ENCODE measurements at places on chromosomes 3 and 15.

DNA sequence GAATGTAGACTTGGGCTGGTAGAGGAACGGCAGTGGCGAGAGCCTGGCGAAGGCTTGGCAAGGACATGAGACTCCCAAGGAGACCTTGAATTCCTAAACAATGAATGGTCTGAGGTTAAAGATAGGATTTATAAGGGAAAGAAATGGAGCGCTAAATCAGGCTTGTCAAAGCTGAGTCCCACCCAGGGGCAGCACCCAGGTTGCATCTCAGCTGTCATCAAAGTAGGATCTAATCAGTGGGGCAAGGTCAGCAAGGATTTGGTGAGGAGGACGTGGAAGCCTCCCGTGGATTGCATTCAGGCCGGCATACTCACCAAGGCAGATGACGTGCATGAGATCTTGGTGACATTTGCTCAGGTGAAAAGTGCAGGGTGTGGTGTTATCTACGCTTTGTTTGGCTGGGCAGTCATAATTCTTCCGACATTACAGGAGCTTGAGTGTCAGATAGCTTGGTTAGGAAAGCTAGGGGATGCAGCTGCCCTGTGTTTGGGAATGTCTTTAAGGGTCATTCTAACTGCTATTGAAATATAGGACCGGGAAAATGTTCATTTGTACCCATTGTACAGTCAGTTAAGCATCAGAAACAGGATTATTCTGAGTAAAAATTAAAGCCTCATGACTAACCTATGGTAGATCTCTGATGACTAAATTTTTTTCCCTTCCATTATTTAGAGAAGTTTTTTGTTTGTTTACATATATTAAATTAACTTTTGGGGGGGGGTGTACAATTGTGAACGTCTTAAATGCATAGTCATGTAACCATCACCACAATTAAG, 99.4 kb upstream of the TSC22D2 start:
- DNase-seq: no peak

DNA sequence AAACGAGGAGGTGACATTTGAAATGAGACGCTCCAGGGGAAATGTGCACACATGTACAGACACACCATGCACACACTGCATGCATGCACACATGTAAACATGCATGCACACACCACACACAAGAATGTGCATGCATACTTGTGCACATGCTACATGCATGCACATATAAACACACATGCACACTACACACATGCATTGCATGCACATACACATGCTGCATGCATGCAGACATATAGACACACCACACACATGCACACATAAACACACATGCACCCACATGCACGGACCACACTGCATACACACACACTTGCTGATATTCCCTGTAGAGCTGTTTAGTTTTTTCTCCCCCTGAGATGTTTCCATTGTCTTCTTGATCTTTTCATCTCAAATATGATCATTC, 37.8 kb upstream of the SLC6A1 start:
- no peak for DNase-seq

GRCh38 chr15:78265752-78266224, 1.4 kb downstream of the DNAJA4 start:
- peak; percentile 45 for DNase-seq

GRCh38 chr3:179421500-179421899, 29.8 kb downstream of the GNB4 start:
- DNase-seq: peak; percentile 35

- DNase-seq: no peak
Observed at GRCh38 chr15:45674677-45675076, 39.8 kb downstream of the SQOR start.

GRCh38 chr3:60497902-60498301, 753.4 kb downstream of the FHIT start:
- no peak for DNase-seq

DNA sequence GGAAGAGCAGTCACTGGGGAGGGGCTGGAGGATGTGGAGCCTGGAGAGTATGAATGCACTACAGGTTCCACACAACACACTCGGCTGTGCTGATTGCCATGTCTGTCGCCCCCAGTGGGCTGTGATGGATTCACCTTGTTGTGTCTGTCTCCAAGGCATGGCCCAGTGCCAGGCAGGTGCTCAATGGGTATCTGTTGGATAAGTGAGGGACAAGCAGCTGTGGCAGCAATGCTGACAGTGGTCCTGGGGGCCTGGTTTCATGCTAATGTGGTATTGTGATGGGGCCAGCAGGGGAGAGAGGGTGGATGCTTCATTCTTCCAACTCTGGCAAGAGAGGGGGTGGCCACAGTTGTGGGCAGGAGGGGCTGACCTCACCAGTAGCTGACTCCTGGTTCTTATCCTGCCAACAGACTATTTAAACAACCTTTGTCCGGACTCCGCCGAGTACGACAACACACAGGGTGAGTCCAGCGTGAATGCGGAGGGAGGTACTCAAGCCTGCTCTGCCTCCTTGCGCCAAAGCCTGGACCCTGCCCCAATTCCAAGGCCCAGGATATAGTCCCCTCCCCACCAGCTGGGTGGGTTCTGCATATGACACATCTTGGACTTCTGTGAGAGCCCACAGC, 47.3 kb upstream of the NR2C2 start:
- DNase-seq: no peak

DNA sequence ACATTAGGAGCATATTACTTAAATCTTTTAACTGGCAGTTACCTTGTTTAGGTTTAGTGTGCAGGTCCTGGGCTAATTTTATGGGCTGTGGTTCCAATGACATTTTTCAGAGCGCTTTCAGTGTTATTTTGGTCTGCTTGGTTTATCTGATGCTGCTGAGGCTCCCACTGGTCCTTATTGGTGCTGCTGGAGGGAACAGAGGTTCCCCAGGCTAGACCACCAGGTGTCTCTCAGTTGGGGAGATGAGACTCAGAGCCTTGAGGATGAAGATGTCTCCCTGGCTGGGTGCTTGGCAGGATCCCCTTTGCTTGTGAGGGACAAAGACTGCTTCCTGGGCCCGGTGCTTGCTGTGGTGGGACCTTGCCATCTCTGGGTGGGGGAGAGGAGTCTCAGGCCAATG, 28.3 kb upstream of the TASOR start:
- DNase-seq: no peak

- no peak for DNase-seq
Observed at GRCh38 chr15:40964006-40964405, 10.7 kb downstream of the CHAC1 start.

DNA sequence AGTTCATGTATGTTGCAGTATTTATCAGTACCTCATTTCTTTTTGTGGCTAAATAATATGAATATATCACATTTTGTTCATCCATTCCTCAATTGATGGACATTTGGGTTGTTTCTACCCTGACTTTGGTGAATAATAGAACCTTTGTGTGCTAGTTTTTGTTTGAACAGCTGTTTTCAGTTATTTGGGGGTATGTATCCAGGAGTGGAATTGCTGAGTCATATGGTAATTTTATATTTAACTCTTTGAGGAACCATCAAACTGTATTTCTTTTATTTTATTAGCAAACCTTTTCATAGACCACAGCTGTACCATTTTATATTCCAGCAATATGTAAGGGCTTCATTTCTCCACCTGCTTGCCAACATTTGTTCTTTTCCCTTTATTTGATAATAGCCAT, 38.4 kb upstream of the RBM5 start:
- DNase-seq: no peak

DNA sequence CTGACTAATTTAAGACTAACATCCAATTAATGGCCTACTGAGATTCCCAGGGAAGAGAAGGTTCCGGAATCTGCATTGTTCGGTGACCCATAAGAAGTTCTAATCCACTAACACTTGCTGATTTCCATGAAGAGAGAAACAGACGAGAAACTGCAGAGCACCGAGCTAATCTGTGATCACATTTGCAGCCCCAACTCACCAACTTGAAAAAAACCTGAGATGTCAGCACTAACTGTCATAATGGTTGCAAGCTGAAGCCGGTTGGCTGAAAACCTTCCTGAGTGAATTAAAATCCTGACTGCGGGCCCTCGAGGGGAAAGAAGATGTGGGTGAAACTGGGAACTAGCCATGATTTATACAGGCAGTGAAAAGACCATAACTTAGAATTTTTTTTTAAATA, 204.8 kb upstream of the IGF1R start:
- no peak for DNase-seq

GRCh38 chr3:15637131-15637951, 35.8 kb downstream of the BTD start:
- no peak for DNase-seq

DNA sequence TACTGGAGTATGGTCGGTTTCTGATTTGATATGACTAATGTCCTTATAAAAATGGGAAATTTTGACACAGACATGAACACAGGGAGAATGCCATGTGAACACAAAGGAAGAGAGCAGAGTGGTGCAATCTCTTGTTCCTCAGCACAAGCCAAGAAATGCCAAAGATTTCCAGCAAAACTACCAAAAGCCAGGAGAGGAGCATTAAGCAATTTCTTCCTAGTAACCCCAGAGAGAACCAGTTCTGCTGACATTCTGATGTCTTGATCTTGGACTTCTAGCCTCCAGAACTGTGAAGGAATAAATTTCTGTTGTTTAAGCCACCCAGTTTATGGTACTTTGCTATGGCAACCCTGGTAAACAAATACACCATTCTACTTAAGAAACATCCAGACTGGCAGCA, 227.8 kb upstream of the MRPL3 start:
- DNase-seq: no peak

DNA sequence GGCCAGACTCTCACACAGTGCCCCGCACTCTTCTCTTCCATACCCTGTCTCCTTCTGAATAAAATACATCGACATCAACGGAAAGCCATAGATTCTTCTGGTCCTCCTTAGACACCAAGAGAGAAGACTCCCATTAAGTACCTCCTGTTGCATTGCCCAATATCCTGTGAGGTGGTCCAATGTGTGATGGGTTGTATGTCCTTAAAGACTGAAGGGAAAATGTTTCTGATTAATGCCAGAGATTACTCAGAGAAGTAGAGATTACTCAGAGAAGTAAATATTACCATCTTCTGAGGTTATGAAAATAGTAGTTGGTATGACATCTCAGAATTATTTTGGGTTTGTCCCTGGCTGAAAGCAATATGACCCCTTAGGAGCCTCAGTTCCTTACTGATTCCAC, 60.8 kb upstream of the GALNT15 start:
- DNase-seq: no peak

- DNase-seq: peak; percentile 98
Observed at GRCh38 chr15:90233387-90234095, at the start of gene CIB1. TSS of gene CIB1 (minus strand) at chr15:90233941. CDS start at chr15:90233885, 56 bp downstream.

GRCh38 chr15:85702321-85703101, 92.2 kb downstream of the KLHL25 start:
- DNase-seq: no peak

DNA sequence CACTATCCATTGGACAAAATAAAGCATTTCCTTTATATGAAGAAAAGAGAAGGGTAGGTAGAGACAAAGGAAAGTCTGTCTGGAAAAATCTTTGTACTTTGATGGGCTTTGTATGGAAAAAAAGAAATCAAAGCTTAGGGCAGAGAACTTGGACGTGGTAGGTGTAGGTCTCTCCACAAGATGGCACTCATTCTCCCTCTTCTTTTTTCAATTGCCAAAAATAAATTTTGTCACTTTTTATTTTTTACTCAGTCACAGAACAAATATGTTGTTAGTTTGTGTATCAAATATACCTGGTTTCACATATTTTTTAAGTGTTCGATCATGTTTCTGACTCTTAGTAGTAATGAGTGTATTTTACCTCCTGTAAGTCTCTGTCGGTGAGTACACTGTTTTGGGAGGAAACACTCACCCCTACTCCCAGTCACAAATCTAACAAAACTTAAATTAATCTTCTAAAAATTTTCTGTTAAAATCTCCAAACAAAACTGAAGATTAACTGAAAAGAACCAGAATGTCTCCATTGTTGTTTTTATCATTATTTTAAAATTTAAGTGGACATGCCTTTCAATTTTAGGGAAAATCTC, 415.8 kb upstream of the GOLIM4 start:
- DNase-seq: no peak

DNA sequence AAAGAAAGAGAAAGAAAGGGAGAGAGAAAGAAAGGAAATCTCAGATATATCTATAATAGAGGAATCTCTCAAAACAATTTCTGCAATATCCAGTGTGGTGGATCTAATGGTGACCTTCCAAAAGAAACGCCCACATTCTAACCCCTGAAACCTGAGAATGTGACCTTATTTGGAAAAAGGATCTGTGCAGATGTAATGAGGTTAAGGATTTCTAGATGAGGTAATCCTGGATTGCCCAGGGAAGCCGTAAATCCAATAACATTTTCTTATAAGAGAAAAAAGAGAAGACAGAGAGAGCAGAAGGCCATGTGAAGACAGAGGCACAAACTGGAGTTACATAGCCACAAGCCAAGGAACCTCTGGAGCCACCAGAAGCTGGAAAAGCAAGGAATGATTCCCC, 307.6 kb downstream of the ZBTB20 start:
- DNase-seq: no peak

DNA sequence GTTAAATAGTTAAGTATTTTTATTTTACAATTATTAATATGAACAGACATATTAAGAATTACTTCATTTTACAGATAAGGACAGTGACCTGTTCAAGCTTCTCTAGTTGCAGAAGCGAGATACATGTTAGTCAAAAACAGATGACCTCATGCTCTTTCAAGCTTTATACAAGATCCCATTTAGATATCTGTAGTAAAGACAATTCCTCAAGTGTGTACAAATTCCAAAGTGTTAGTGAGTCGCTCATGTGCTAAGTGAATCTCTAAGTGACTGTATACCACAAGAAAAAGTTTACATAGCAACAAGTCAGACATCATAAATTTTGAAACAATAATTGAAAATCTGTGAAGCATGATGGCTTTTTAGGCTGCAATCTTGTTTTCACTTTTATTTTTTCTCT, 293.8 kb downstream of the ROBO1 start:
- DNase-seq: no peak

DNA sequence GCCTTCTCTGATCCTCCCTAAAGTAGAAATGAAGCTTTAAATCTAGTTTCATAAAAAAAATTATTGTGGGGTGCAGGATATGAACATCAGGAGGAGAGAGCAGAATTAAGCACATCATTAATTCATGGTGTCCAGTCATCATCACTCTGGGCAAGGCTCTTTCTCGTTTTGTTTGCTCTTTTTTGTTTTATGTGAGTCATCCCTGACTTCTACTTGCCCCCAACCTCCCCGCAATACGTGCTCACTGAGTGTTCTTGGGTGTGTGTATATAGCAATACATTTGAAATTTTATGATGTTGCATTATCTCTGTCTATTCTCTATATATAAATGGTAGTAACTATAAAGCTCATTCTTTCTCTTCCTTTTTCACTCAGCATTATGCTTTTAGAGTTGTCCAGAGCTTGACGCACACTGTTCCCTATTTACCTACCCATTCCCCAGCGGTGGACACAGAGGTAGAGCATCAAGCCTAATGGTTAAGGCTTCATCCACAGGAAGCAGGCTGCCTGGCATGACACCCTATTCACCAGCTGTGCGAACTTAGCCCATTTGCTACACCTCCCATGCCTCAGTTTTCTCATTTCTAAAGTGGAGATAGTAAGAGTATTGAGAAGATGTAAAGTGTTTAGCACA, 72.3 kb downstream of the CD200R1L start:
- DNase-seq: no peak

DNA sequence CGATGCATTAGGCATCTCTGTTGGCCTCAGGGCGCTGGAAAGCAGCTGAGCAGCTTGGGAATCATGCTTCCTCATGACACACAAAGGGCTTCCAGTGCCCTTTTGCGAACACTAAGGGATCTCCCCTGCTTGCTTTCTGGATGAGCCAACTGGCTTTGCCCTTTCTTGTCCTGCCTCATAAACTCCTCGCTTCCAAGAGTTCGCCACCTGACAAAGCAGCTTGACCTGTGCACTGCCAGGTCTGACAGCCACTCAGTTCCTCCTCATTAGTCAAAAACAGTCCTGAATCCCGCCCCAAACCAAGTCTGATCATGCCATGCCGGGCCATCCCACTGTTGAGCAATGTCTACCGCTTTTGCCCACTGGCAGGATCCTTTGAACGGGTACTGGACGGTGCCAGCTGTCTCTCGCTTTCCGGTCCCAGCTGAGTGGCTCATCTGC, 265.4 kb upstream of the LYSMD4 start:
- DNase-seq: no peak
